NCI-H774 (cell line): ENCODE measurements at places on chromosomes 13 and 19.

DNA sequence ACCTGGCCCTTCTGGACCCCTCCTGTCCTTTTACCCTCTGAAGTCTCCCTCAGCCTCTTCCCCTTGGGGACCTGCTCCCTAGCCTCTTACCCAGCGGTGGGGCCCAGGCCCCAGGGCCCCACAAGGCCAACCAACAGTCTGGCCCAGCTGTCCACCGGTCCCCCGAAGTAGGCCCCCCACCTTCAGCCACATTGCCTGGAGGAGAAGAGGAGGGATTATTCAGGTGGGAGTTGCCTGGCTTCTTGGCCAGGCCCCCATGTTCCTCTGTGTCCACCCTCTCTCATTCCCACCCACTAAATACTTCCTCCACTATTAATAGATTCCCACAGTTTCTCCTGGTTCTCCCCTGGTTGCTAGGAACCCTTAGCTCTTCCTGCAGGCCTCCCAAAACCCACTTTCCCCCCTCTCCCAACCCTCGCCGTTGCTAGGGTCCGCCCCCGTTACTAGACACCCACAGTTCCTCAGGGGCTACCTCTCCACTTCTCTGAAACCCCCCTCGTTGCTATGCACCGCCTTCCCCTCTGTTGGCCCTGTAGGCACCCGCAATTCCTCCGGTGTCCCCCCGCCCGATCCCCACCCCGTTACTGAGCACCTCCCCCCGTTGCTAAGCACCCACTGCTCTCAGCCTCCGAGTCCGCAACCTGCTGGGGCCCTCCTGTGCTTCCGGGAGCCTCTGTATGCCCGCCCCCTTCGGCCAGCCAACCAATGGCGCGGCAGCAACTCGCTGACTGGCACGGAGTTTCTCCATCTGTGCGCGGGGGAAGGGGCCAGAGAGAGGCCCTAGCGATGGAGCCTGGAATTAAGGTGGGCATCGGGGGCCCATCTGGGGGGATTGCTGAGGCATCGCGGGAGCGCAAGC is 2.0 kb downstream of the COQ8B start:
- peak; percentile 91 for DNase-seq

DNA sequence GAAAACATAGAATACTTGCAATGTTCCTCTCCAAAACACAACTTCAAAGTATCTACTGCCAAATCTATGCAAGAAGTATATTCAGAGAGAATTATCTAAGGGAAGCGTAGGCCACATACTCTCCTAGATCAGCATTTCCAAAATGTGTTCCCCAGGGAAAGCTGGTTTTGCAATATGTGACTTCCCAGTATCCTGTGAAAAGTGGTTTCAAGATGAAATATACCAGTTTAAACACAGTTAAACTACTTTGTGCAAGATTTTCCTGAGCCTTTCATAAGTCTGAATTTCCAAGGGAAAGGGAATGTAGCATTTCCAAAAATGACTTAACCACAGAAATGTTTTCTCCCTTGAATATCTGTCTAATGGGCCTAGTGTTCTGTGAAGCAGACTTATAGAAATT is 7.6 kb downstream of the STARD13 start:
- no peak for DNase-seq

- no peak for DNase-seq
Observed at GRCh38 chr13:31452525-31452924, 252.8 kb downstream of the B3GLCT start.

GRCh38 chr19:13835791-13836723 is 40.8 kb downstream of the ZSWIM4 start:
- DNase-seq: no peak

GRCh38 chr19:33444562-33445441 is 71.3 kb downstream of the CEBPG start:
- no peak for DNase-seq

GRCh38 chr19:54851353-54851752 is 1.1 kb downstream of the KIR3DL2 start:
- no peak for DNase-seq

- DNase-seq: no peak
Observed at GRCh38 chr13:97896446-97896845, 57.0 kb upstream of the IPO5 start.

GRCh38 chr13:41144576-41144975 is 12.0 kb upstream of the KBTBD6 start:
- no peak for DNase-seq
